ENCODE measurements at places on chromosomes 16 and 17.

GRCh38 chr17:15942207-15942833 lies 2.6 kb upstream of the ADORA2B start:
- DNase-seq = no peak

DNA sequence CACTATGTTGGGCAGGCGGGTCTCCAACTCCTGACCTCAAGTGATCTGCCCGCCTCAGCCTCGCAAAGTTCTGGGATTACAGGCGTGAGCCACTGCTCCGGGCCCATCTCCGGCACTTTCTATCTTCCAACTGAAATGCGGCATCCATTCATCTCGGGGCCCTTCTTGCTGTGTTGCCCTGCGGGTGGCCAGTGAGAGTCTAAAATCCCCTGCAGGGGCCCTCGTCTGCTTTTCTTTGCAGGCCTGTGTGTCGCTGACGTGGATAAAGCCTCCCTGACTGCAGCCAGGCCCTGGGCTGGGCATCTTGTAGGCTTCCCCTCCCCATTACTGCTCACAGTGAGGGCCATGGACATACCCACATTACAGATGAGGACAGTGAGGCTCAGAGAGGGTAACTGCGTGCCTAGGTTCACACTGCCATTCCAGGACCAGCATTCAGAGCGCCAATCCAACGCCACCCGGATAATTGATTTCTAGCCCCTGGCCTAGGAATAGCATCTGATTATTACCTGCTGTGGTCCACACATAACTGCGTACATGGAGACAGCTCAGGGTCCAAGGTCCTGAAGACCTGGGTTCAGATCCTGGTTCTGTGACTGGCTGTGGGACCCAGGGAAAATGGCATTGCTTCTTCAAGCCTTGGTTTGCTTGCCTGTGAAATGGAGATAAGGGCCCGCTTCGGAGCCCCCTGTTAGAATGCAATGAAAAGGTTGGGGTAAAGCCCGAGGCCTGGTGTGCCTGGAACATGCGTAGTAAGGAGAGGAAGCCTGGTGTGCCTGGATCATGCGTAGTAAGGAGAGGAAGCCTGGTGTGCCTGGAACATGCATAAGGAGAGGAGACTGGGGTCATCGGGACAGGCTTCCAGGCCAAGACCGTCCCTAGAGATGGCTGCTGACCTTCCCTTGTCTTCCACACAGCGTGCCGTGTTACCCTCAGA lies 25.0 kb downstream of the CRISPLD2 start:
- no peak for DNase-seq

GRCh38 chr16:50458667-50459495 lies 89.3 kb upstream of the NKD1 start:
- no peak for DNase-seq

DNA sequence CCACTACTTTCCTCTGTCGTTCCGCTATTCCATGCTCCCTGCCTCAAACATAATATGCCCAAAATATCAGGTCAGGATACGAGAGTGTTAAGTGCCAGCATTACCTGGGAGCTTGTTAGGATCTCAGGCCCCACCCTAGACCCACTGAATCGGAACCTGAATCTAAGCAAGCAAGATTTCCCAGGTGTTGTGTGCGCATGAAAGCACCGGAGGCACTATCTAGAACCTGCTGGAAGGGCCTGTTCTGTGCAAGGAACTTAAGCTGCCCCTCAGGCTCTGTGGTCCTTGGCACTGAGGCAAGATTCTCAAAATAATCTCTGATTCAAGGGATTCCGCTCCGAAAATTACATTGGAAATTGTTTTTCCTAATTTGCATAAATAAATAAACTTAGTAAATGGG lies 107.7 kb upstream of the NOL11 start:
- DNase-seq = no peak

- no peak for DNase-seq
These were observed 4.5 kb downstream of the SPATA20 start for GRCh38 chr17:50551433-50551815.

DNA sequence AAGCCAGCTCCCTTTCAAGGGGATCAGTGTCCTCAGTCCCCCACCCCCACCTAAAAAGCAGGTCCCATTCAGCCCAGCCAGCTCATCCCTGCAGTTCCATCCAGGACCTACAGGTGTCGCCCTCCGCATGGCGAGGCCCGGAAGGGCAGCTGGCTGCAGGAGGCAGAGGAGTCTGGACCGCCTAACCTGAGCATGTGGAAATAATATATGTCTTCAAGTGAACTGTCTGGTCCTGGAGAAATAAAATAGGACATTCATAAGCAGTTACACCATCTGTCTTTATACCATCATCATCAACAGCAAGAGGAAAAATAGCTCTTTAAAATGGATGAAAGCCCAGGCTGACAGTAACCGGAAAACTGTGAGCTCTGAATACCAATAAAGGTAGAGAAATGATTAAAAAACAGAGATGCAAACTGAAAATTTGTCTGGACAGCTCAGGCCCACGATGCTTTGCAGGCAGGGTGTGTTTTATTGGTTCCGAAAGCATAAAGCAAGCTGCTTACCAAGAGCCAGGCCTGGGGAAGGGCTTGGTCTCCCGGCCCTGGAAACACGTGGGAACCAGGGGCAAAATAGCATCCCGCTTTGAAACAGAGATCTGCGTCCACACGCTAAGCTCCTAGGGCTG lies 215.2 kb downstream of the ZFHX3 start:
- peak; percentile 90 for DNase-seq

DNA sequence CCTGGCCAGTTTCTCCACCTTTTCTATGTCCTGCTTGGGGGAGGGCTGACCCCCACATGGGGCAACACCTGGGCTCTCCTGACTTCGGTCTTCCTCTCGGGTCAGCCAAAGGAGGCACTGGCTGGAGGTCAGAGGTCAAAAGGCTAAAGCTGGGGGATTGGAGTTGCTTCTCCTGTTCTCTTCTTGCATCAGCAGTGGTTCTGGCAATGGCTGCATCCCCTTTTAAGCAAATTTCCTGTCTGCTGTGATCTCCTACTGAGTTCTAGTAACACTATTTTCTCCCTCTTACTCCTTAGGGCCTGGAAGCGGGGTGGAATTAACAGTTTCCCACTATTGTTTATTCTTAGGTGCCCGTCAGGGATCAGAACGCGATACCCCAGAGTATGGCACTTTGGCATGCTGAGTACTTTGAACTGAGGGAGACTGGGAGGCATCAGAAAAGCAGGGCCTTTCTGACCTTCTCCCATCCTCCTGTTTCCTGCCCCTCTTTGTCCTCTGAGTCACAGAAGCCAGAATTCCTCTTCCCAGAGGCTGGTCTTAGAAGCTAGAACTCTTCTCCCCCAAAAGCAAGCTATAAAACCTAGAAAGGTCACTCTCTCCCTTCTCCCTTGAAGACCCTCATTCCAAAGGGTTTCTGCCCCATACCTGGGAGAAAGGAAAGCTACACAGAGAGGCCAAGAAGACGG lies 268.2 kb downstream of the STX8 start:
- no peak for DNase-seq

- no peak for DNase-seq
These were observed 3.4 kb downstream of the ASPSCR1 start for GRCh38 chr17:81980707-81981343.

DNA sequence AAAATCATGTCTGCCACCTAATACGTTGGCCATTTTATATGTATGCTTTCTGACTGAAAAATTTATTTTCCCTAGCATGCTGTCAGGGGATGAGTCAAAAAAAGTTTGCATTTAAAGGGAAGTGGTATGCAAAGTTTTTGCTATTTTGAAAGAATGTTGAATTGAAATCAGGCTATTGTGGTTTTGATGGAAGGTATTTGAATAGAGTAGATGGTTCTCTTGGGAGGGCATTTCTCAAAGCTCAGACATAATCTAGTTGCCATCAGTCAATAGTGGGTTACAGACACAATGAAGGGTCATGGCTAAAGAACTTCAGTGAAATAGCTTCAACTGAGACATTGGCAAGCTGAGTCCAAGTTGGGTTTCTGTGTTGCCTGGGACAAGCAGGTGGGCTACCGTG lies 102.4 kb downstream of the MAP2K6 start:
- no peak for DNase-seq

GRCh38 chr17:1554751-1555540 lies 7.6 kb downstream of the PITPNA start:
- peak; percentile 51 for DNase-seq

DNA sequence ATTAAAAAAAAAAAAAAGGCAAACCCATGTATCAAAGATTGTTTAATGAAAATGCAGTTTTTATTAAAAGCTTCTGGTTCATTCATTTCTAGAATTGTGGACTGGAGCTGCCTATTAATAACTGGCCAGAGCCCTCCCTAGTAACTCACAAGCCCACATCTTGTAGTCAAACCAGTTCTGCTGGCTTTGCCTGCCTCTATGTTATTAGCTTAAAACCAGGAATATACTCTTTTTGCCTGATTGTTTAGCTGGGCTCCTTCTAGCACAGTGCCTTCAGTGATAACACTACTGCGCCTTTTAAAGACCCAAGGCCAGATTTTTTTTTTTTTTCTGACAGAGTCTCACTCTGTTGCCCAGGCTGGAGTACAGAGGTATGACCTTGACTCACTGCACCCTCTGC lies 26.0 kb downstream of the TAC4 start:
- DNase-seq = no peak

DNA sequence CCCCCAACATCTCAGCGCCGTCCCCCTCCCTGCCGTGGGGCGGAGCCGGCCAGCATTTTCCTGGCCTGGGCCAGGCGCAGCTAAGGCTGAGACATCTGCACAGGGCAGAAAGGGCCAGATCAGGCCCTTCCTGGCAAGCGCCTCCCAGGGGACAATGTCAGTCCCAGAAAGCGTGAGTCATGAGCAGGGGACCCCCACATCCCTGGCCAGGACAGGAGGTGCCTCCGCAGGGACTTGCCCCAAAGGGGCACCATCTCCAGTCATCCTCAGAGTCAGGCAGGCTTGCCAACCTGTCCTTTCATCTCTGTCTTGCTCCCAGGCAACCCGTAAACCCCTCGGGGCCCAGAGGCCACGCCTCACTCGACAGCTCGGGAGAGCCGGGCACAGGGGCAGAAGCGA lies 43.2 kb downstream of the SOCS1 start:
- DNase-seq = no peak

DNA sequence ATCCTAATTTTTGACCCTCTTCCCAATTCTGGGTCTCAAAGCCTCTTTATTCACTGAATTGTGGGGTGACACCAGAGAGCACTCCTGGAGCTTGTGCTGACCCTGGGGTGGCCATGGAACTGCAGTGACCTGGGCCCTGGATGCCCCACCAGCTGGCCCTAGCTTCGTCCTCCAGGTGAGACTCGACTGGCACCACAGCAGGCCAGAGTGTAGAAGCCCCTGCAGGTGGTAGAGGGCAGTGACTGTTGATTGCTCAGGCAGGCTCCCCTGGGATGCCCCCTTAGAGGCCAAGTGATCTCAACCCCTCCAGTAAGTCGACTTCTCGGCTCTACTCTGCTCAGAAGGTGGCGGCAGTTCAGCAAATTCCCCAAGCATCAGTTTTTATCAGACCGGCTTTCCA lies 6.4 kb downstream of the FA2H start:
- DNase-seq = no peak

- DNase-seq = no peak
These were observed 358.3 kb downstream of the SEC14L1 start for GRCh38 chr17:77498791-77499698.

DNA sequence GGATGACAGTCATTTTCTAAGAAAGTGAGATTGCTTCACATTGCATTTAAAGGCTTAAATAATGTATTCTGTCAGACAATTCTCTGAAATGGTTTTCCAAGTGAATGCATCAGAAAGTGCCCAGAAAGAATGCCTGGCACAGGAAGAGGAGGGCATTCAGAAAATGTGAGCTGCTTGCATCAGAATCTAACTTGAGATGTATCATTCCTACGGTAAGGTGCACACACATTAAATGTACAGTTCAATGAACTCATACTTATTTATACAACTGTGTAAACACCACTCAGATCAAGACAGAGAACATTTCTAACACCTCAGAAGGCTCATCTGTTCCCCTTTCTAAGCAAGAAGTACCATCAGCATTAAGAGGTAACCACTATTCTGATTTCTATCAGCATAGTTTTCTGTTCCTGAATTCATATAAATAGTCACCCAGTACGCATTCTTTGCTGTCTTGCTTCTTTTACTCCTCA lies 638.0 kb downstream of the MAF start:
- no peak for DNase-seq

DNA sequence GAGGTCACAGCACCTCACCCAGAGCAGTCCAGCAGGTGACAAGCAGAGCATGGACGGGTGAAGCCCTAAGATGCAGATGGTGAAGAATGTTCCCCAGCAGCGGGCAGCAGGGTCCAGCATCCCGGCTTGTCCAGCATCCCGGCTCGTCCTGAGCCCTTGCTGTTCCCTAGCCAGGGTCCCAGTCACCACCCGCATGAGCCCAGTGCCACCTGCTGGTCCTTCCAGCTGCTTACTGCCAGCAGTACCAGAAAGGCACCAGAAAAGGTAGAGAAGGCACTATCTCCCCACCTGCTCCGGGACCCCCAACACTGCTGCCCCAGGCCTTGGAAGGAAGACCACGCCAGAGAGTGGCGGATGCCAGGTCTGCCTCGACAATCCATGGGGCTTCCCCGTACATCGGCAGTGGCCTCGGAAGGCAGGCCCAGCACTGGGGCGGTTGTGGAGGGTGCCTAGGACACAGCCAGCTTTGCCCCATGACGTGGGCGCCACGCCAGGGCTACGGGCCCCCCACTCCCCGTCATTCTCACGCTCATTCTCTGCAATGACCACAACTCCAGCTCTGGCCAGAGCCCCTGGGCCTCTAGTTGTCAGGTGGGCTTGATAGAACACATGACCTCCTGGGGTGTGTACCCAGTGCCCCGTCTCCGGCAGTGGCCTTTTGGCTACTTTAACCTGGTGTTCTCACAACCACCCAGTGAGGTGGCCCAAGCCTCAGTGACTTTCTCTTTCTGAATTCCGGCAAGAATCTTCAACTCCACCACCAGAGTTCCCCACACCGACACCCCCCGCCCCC lies 1.4 kb downstream of the CENPX start:
- DNase-seq = peak; percentile 68

GRCh38 chr16:2031081-2031577 lies 4.4 kb downstream of the NHERF2 start:
- no peak for DNase-seq

- DNase-seq = no peak
These were observed 2.0 kb downstream of the ABCC12 start for GRCh38 chr16:48153774-48154173.

DNA sequence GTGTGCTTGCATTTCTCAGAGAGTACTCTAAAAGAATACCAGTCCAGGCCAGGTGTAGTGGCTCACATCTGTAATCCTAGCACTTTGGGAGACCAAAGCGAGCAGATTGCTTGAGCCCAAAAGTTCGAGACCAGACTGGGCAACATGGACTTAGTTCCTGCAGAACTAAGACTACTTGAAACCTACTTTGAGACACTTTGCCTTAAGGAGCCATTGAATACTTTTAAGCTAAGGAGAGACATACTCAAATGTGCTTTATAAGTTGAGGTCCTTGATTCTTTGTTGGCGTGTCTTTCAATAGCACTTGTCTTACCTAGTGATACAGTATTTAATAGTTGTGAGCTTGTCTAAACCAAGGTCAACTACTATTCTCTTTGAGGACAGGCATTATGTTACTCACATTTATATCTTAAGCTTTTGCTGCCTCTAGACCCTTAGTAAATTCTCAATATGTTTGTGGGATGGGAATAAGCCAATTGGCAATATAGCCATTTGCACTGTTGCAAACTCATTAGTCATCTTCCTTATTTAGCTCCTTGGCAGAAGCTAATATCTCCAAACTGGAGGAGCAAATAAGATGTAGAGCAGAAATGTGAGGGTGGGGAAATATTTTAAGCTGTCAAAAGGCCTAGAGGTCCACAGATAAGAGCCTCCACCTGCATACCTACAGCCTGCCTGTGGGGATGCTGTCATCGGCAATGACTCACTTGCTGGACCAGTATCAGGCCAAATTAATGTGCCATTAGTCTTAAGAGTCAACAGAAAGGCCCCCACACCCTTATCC lies 16.3 kb downstream of the SCPEP1 start:
- no peak for DNase-seq
